ENCODE measurements at places on chromosomes 3 and 15. TPM values are rescaled to one million over a fixed set of nuclear protein-coding genes. Genes with fewer than 3 reads are reported as not detected.

PLAAT1 gene
- not detected for total RNA-seq

DNA sequence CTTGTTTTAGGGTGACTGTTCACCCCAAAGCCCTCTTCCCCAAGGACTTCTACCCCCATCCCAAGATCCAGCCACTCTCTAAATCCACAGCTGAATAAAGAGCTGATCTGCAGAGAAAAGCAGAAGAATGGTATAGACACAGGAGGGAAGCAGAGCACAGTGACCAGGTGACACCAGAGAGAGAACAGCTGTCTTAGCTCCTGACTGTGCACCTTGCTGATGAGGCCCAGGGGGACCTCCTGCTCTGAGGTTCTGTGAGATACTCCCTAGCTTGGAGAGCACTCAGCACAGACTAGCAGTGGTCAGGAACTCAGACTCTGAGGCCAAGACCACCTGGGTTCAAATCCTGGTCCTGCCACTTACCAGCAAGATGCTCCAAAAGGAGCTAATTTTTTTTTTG lies 17.7 kb downstream of the MCF2L2 start:
- H3K4me3 ChIP-seq = no peak overlapping the region
- no peaks in the 10 kb centered on the region for H3K4me1 ChIP-seq
- H3K36me3 ChIP-seq = no peaks in the 10 kb centered on the region
- no peak for DNase-seq
- no peaks in the 10 kb centered on the region for H3K27me3 ChIP-seq
- H3K27ac ChIP-seq = no peak overlapping the region

KLHL40 gene
- total RNA-seq = not detected

DNA sequence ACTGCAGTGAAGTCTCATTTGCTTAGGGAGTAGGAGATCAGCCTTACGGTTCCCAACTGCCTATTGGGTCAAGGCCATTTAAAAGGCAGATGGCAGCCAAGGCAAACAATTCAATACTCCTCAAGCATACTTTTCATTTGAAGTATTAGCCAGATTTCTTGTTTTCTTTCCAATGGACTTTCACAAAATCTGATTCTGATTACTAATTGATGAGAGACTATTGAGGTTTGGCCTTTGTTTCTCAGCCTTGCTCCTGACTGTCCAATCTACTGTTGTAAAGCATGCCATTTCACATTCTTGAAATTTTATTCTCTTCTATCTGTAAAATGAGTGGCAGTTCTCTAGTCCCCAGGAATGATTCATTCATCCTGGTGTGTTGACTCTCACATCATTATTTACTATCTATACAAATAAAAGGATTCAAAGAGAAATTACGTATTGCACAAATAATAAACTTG lies 166.2 kb upstream of the TGFBR2 start:
- no peak for DNase-seq
- H3K4me1 ChIP-seq = no peaks in the 10 kb centered on the region
- H3K27ac ChIP-seq = no peak overlapping the region
- no peaks in the 10 kb centered on the region for H3K36me3 ChIP-seq
- no peaks in the 10 kb centered on the region for H3K27me3 ChIP-seq
- no peak overlapping the region for H3K4me3 ChIP-seq

ATP13A4 gene
- 11.0 TPM for total RNA-seq

- no peak for DNase-seq
- H3K36me3 ChIP-seq = no peaks in the 10 kb centered on the region
- H3K27me3 ChIP-seq = no peaks in the 10 kb centered on the region
- H3K4me1 ChIP-seq = no peaks in the 10 kb centered on the region
- H3K27ac ChIP-seq = no peak overlapping the region
- H3K4me3 ChIP-seq = no peak overlapping the region
These were observed 18.8 kb upstream of the SPATA12 start for GRCh38 chr3:57041674-57042073.

DNA sequence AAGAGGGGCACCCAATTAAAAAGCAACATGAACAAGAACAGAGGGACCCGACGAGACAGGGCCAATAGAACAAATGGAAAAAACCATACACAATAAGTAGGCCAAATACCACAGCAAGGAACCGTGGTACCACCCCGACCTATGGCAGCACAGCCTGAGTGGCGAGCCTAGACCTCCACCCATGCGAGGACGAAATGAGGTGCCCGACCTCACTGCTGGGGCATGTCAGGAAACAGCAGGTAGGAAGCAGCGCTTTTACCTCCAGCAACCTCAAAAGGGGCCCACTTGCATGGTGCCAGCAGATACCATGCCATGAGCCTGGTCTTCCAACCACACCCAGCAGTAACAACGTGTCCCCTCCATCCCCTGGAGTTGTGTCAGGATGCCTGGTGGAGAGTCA lies 77.9 kb downstream of the PCSK6 start:
- DNase-seq = peak; percentile 9
- no peak overlapping the region for H3K4me3 ChIP-seq
- no peaks in the 10 kb centered on the region for H3K27me3 ChIP-seq
- no peaks in the 10 kb centered on the region for H3K4me1 ChIP-seq

Measured in colonic mucosa (tissue), 4 donors.